ENCODE measurements at places on chromosomes 11 and 22.

DNA sequence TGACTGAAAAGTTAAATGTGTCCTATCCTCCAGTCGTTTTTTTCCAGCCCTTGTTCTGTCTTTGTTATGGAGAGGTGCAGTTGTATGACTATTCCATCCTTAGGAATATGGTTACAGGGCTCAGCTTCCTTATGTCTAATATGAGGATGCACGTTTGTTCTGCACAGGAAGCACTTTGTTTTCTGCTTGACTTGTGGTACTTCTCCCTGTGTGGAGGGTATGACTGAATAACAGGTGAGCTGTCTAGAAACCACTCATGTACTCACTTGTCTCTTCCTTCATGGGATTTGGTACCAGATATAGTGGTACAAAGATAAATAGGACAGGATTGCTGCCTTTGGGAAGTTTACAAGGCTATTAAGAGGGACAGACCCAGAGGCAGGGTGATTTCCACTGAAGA lies 17.4 kb downstream of the CABIN1 start:
- no peak for DNase-seq

- no peak for DNase-seq
These were observed 97.5 kb upstream of the CCDC179 start for GRCh38 chr11:22957786-22958185.

GRCh38 chr22:29629903-29630516 lies 26.6 kb downstream of the NF2 start:
- DNase-seq = no peak

DNA sequence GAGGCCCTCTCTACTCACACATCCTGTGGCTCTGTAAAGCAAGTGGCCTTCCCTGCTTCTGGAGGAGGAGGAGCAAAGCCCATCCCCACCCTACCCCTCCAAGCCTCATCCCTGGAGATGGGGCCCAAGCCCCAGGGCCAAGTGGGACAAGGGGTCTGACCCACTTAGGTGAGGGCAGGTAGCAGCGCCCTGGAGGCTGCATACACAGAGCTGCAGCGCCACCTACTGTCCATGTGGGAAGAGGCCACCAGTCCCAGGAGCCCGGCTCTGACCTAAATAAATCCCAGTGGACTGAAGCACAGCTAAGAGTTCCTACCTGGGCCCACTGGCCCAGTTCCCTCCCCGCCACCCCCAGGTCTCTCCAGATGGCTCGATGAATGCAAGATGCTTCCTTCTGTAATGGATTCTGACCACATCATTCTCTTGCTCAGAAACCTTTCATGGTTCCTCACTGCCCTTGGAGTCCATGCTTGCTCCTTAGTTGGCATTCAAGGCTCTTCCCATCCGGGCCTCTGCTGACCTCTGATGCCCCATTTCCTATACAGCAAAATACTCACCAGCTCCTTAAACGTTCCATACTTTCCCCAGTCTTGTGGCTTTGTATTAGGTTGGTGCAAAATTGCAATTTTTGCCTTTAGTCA lies 62.1 kb downstream of the THAP12 start:
- peak; percentile 70 for DNase-seq

DNA sequence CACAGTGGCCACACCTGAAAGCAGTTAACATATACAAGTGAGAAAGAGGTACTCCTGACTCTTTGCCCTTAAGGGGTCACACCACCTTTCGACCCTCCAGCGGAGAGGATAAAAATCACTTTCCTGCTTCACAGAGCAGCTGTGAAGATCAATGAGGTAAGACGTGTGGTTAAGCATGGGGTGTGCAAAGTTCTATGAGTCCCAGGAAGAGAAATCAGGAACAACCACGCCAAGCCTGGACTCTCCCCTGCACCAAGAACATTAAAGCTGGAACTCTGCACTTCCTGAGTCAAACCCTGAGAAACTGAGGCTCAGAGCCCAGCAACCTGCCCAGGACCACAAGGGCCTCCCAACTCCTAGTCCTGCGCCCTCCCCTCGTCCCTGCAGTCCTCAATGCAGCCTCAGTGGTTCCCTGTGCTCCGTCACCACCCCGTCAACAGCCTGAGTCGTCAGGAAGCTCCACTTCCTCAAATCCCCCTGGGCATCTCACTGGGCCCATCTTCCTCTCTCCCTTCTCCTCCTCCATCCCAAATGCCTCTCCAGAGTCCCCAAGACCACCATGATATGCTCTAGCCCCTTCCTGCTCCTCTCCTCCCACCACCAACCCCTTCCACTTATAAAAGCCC lies 17.7 kb downstream of the TNKS1BP1 start:
- no peak for DNase-seq

Measured in NCI-H1417 (cell line).